Hematopoietic multipotent progenitor cell (in vitro differentiated cells): ENCODE measurements at places on chromosomes 4 and X. TPM values are rescaled to one million over a fixed set of nuclear protein-coding genes. Genes with fewer than 3 reads are reported as not detected.

Gene ARSJ
- under 0.01 TPM for total RNA-seq

Gene MFAP3L
- total RNA-seq = 3.2 TPM

GRCh38 chr4:105184316-105184980 is 37.8 kb downstream of the TET2 start:
- no peak for DNase-seq

DNA sequence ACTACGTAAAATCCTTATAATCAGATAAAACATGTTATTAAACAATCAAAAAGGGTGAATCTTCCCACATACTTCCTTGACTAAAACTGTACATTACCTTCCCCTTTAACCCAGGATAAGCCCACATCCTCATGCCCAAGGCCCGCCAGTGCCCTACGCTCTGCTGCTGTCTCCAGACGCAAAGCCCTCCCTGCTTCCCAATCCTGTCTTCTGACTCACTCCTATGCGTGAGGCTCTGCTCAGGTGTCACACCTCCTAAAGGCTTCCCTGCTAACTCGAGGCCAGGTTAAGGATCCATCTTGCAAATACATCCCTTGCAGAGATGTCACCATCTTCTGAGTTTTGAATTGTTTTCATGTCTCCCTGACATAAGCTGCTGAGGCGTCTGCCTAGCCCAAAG is 61.6 kb downstream of the STX18 start:
- DNase-seq = no peak

DNA sequence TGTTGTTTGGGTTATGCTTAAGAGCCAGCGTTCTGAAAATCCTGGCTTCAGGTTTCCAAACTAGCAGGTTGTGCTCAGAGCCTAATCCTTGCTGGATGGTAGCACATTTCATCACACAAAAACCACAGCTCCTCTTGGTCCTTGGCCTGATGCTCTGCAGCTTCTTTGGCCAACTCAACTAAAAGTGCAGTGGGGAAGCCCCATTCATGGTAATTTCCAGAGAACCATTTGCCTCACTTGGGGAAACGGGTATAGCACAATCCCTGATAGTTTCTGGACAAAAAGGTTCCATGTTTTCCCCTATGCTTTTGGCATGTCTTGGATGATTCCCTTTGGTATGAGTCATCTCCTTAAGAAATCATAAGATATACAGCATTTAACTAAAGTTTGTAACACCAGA is 78.7 kb downstream of the SYNPO2 start:
- DNase-seq = no peak
